ENCODE measurements at places on chromosomes 6 and 20.

DNA sequence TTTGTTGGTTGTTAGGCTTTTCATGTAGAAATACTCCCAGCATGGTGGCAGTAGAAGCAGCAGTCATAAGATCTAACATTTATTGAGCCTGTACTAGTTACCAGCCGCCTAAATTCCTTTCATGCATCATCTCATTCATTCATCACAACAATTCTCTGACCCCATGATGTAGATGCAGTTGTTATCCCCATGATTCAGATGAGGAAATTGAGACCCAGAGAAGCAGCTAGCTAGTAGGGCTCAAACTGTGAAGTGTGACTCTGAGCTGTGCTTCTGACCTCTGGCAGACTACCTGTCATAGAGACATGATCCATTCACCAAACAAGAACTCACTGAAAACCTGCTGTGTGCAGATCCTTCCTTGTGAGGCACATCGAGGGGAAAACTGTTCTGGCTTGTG lies 16.9 kb downstream of the RREB1 start:
- DNase-seq, result no peak

GRCh38 chr20:44888226-44889103 lies 3.0 kb downstream of the YWHAB start:
- DNase-seq, result no peak

- DNase-seq, result no peak
Measured at GRCh38 chr6:33505548-33506370, 51.4 kb downstream of the ZBTB9 start.

- no peak for DNase-seq
Measured at GRCh38 chr6:99612551-99613408, 6.1 kb downstream of the PRDM13 start.

GRCh38 chr6:38974389-38975151 lies 74.0 kb upstream of the GLP1R start:
- no peak for DNase-seq

- no peak for DNase-seq
Measured at GRCh38 chr20:12721636-12722035, 287.1 kb upstream of the SPTLC3 start.

DNA sequence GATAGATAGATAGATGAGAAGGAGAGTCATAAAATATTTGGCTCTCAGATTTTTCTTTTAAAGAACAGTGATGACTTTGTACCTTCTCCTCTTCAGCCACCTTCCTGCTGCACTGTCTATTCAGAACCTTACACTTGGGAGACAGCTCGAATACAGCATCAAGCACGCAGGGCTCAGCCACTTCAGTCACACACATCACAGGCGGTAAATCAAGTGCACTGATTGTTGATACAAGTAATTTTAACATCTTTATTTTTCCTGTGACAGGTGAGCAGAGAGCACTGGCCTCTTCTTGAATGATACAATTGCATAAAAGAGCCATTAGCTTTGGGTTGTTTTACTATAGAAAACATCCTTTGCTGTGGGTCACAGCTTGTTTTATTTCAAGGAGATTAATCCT lies 1118.5 kb upstream of the EYS start:
- DNase-seq, result no peak

- no peak for DNase-seq
Measured at GRCh38 chr20:17726902-17727301, 27.1 kb downstream of the BANF2 start.

GRCh38 chr6:121994919-121995318 lies 404.5 kb upstream of the HSF2 start:
- no peak for DNase-seq

GRCh38 chr6:13496513-13497190 lies 9.3 kb upstream of the GFOD1 start:
- DNase-seq, result no peak

DNA sequence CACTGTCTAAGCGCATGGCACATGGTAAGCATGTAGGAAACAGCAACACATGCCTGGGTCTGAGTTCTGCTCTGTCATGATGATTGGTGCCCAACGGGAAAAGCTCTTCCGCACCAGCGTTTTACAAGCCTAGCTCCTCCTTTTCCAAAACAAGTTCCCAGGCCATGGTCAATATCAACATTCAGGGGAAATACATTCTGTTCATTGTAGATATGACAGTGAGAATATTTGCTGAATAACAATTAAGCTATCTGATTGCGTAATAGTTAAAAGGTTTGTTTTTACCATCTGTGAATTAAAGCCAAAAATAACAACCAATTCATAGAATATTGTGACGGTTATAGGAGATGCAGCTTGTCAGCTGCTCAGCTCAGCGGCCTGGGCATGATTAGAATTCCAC lies 404.3 kb upstream of the SLC35B3 start:
- DNase-seq, result no peak

- no peak for DNase-seq
Measured at GRCh38 chr6:149064001-149064659, 253.4 kb upstream of the TAB2 start.

DNA sequence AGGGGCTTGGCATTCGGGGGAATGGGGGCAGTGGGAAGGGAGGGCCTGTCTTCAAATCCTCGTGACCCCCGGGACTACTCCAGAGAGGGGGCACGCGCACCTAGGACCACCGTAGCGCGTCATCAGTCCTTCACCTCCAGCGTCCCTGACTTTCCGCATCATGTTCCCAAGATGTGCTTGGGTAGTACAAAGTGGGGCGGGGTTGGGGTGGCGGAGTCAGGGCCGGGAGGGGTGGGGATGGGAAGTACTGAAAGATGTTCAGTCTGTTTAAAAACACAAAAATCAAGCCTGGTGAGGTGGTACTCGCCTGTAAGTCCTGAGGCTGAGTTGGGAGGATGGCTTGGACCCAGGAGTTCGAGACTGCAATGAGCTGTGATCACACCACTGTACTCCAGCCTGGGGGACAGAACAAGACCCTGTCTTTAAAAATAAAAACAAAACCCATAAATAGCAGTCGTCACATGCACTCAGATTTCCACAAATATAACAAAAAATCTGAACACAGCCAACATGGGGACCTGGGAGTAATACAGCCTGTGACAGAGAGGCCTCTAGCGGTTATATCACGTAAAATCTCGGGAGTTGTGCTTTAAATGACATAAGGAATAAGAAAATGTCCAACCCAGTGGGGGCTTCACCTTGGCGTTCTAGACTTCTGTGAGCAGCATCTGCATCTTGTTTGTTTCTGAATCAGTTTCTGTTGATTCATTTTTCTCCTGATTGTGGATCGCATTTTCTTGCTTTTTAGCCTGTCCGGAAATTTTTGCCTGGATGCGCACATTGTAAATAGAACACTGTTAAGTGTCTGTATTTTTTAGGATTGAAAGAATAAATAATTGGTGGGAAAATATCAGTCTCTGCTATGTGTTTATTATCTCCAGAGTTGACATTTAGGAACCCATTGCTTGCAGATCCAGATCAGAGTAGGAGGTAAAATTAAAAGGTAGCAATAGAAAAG lies 698 bp upstream of the LRP11 start:
- DNase-seq, result peak; percentile 68

DNA sequence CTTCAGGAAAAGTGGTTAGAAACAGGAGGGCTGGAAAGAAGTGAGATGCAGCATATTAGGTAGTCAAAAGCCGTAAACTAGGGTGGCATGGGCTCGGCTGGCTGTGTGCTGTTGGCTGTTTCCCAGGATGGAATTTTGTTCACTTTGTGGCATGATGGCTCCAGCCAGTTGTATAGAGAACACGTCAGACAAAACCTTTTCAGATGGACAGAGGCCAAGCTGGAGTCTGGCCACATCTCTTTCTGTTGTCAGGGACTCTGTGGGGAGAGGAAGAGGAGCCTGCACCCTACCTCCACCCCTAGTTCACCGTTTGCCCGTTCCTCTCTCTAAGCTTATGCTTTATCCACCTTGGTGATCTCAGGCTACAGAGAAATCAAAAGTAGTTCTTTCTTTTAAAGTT lies 22.0 kb downstream of the C6orf89 start:
- DNase-seq, result no peak

- DNase-seq, result no peak
Measured at GRCh38 chr20:53176134-53176533, 204.0 kb downstream of the TSHZ2 start.

- DNase-seq, result no peak
Measured at GRCh38 chr6:51541847-51542246, 545.6 kb downstream of the PKHD1 start.

GRCh38 chr20:58986286-58986967 lies 5.4 kb downstream of the NELFCD start:
- no peak for DNase-seq

DNA sequence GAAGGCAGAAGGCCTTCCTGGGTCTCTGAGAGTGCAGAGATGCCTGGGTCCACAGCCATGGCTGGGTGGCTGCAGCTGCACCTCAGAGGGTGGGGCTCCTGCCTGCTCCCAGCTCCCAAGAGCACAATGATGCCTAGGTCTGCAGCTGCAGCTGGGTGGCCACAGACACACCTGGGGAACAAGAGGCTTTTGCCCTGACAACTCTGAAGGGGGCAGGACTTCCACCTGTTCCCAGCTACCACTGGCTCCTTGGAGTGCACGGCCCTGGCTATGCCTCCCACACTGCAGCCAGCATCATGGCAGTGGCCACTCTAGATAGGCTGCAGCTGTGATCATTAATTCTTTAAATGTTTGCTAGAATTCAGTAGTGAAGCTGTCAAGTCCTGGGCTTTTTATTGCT lies 511.3 kb downstream of the ADGRB3 start:
- no peak for DNase-seq

DNA sequence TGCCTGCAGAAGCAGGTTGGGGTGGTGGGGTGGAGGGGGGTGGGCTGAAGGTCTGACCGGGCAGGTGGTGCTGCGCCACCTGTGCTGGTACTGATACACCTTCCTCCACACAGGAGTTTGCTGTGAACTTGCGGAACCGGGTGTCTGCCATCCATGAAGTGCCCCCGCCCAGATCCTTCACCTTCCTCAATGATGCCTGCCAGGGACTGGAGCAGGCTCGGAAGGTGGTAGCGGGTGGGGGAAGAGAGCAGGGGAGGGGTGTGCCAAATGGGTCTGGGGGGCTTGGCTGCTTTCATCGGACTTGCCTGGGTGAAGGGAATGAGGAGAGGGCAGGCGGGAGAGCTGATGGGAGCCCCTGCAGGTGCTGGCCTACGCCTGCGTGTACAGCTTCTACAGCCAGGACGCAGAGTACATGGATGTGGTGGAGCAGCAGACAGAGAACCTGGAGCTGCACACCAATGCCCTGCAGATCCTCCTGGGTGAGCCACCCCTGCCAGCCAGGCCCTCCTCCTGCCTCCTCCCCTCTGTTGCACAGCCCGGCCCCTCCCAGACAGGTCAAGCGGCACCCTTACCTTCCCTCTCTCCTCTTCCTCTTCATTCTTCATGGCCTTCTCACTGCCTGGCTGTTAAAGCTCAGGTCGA lies 6.7 kb downstream of the DNPH1 start:
- no peak for DNase-seq

GRCh38 chr20:50191544-50192363 lies 1.1 kb downstream of the CEBPB start:
- DNase-seq, result no peak

- DNase-seq, result no peak
Measured at GRCh38 chr6:119661628-119662027, 312.1 kb upstream of the MAN1A1 start.

GRCh38 chr20:460707-461106 lies 1.6 kb downstream of the TBC1D20 start:
- peak; percentile 71 for DNase-seq

- DNase-seq, result no peak
Measured at GRCh38 chr6:11492464-11493290, 44.9 kb upstream of the TMEM170B start.

DNA sequence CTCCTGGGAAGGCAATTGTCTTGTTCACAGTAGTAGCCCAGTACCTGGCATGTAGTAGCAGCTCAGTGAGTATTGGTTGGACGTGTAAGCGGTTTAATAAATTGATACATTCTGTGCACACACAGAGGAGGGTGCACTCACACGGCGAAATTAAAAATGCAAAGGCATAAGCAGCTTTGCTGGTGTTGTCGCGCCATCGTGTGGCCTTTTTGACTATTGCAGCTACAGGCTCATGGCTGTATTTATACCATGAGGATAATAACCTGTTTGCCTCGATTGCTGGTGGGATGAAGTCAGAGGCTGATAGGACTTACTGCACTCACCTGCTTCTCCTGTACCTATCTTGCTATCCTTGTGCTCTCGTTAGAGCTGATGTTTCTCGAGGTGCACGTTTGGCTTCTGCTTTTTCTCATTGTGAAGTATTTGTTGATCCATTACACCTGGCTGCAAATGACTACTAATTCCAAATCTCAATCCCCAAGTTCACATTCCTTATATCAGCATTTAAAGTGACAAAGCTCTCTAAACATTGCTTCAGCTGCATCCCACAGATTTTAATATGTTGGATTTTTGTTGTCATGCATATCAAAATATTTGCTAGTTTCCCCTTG lies 61.5 kb downstream of the TBXT start:
- DNase-seq, result peak; percentile 16

- no peak for DNase-seq
Measured at GRCh38 chr6:45870531-45870930, 145.1 kb downstream of the CLIC5 start.

GRCh38 chr20:18589941-18590674 lies 2.3 kb downstream of the DTD1 start:
- DNase-seq, result no peak

- no peak for DNase-seq
Measured at GRCh38 chr20:11143481-11143880, 469.7 kb upstream of the JAG1 start.

DNA sequence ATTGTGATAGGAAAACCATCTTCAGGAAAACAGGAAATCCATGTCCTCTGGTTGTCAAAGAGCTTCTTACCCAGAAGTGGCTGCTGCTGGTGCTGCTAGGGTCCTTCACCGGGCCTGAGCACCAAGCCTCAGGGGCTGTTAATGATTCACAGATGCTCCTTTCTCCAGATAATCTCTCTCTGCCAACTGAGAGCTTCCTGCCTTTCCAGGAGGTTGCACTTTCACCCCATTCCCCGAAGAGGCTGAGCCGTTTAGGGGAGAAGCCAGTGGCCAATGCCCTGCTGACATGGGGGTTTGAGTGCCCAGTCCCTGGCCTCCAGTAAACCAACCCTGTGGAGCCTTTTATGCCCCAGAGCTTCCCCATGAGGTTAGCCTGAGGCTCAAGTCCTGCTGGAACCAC lies 122.4 kb downstream of the CBLN4 start:
- no peak for DNase-seq

- peak; percentile 29 for DNase-seq
Measured at GRCh38 chr20:33814238-33814712, 3.1 kb downstream of the CHMP4B start.

DNA sequence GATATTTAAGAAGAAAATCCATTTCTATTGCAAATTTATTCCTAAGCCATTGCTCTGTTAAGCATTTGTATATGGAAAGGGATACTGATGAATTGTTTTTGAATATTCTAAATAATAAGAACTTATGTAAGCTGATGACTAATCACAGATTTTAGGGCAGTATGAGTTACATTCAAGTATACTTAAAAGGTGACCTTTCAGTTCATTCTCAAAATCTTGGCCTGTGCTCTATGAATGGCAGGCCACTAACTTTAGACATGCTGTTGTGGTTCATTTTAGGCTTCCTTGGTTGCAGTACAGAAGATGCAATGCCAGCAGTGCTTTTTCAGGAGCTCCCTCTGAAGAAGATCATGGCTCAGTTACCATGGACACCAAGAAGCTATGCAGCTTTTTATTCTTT lies 380.4 kb downstream of the CENPW start:
- DNase-seq, result no peak

- no peak for DNase-seq
Measured at GRCh38 chr20:35547329-35547728, 5.5 kb downstream of the ERGIC3 start.

Data from hematopoietic multipotent progenitor cell treated with erythropoietin and hydrocortisone succinate and interleukin-3 and kit ligand, for 17 days (in vitro differentiated cells).